Suppressor macrophage (primary cell): ENCODE measurements at places on chromosomes 6 and 20.

- DNase-seq: peak; percentile 77
Measured at GRCh38 chr6:38493931-38494547, 145.7 kb downstream of the BTBD9 start.

- DNase-seq: no peak
Measured at GRCh38 chr6:144474904-144475303, 189.8 kb downstream of the UTRN start.

- DNase-seq: no peak
Measured at GRCh38 chr6:14320332-14320731, 202.8 kb downstream of the CD83 start.

DNA sequence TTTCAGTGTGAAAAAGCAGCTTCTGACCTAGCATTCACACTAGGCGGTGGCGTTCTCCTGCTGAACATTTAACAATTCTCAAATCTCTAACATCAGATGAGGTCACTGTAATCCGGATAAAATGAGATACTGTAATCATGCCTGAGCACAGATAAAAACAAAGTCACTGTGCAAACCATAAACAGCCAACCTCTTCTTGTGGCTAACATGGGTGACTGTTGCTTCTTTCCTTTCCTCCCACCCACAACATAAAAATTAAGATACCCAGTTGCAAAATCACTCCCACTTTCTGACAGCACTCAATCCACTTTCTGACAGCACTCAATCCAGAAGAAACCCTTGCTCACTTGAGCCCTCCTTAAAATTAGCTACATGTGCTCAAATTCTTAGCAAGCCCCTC, 11.5 kb upstream of the ALDH8A1 start:
- DNase-seq: no peak

DNA sequence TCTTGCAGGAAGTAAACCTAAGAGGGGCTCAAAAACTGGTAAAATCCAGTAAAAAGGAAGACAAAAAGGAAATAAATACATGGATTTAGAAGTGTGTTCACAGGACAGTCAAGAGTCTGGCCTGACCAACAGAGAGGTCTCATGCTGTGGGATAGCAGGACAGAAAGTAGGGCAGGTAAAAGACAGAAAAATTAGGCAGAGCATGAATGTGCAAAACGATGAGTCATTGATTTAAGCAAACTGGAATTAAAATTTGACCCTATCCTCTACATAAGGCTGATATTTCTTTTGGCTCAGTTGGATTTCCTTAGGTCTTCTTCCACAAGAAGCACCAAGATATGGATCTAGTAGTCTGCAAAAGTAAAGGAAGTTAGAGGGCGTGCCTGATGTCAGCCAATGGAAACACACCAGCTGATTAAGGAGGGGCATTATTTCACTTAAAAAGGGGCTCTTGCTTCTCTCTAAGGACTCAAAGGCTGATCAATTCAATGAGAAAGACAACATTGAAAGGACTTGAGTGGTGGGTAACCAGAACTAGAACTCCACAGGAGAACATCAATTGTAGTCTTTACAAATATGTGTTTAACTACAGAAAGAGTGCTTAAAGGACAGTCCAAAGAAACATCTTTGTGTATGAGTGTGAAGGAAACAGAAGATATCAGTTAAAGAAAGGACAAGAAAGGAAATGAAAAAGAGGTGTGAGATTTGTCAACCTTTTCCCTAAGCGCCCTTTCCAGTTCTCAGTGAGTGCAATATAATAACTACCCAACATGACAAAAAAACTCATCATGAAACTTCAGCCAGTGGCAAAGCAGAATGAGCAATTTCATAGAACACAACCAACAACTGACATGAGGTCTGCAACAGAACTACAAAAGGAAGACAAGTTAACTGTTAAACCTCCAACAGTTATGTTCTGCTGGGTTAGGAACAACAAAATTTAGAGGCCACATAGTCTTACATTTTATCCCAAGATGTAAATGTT, 19.4 kb upstream of the MYB start:
- no peak for DNase-seq

- no peak for DNase-seq
Measured at GRCh38 chr6:133629970-133630369, 258.9 kb upstream of the TCF21 start.

- DNase-seq: no peak
Measured at GRCh38 chr6:78593898-78594667, 273.3 kb upstream of the IRAK1BP1 start.

- DNase-seq: no peak
Measured at GRCh38 chr6:119658917-119659316, 309.4 kb upstream of the MAN1A1 start.

GRCh38 chr6:48036316-48036715, 74.7 kb downstream of the PTCHD4 start:
- no peak for DNase-seq

GRCh38 chr6:18178960-18179615, 23.9 kb downstream of the KDM1B start:
- peak; percentile 64 for DNase-seq

GRCh38 chr6:21666201-21666691, 72.7 kb downstream of the SOX4 start:
- DNase-seq: peak; percentile 34

GRCh38 chr6:3610206-3610605, 141.3 kb downstream of the PXDC1 start:
- no peak for DNase-seq

DNA sequence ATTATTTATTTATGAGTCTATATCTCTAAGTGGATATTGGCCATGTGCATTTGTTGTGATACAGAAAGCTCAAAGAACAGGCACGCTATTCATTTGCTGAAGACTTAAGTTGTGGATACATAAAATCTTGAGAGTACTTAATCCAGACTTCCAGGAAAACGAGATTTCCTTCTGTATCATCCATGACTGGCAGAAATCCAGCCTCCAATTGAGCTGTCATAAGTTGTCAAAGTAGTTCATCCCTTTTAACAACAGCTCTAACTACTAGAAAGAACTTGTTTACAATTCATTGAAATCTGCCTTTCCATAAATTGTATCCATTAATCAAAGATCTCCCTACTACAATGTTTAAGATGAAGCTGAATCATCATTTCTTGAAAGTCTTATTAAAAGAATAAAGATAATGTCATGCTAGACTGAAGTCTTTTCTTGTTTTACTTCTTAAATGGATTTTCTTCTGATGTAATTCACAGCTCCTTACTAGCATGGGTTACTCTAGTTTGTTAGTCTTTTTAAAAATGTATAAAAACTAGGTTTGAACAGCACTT, 447.3 kb upstream of the CITED2 start:
- DNase-seq: no peak

DNA sequence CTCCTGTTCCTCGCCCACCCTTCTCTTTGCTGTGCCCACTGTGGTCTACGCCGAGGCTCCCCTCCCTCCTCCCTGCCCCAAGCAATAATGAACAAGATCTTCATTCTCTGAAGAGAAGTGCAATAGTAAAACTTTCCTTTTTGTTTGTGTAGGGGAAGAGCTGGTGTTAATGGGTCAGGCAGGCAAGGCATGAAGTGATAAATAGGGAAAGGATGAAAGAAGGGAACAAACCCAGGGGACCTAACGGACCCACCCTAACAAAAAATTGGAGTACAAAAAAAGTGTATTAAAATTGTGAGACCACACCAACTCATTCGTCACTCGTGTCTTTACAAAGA, 66.9 kb downstream of the ZBTB2 start:
- no peak for DNase-seq

GRCh38 chr20:2918096-2919049, 45.1 kb downstream of the PTPRA start:
- no peak for DNase-seq
